Activated naive CD4-positive, alpha-beta T cell treated with anti-CD3 and anti-CD28 coated beads, Interleukin-2, amount 50 U/mL, for 16 hours (primary cell): ENCODE measurements at places on chromosomes 3 and 15.
A peak's percentile ranks its signal among the peaks of the same experiment; 100 is the strongest.

- DNase-seq: no peak
These were observed 43.9 kb downstream of the P3H2 start for GRCh38 chr3:190076601-190077394.

DNA sequence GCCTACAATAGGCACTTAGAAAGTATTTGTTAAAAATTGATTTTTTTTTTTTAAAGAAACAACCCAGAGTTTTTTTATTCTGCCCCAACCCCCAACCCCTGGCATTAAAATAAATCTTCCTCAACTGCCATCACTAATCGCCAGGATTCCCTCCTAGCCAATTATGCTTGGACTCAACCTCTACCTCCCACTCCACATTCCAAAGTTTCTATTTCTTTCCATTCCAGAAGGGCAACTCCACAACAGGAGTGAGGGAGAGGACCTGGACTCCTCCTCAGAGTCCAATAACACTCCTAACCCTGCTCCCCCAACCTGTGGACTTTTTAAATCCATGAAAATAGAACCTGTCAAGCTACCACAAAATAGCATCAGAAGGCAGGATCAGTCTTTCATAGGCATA, 99.4 kb downstream of the ADAMTS9 start:
- DNase-seq: no peak

GRCh38 chr3:106277731-106278130, 408.9 kb upstream of the CBLB start:
- no peak for DNase-seq

GRCh38 chr15:78023081-78023665, 54.3 kb downstream of the TBC1D2B start:
- no peak for DNase-seq

GRCh38 chr3:179421500-179421899, 29.8 kb downstream of the GNB4 start:
- no peak for DNase-seq

DNA sequence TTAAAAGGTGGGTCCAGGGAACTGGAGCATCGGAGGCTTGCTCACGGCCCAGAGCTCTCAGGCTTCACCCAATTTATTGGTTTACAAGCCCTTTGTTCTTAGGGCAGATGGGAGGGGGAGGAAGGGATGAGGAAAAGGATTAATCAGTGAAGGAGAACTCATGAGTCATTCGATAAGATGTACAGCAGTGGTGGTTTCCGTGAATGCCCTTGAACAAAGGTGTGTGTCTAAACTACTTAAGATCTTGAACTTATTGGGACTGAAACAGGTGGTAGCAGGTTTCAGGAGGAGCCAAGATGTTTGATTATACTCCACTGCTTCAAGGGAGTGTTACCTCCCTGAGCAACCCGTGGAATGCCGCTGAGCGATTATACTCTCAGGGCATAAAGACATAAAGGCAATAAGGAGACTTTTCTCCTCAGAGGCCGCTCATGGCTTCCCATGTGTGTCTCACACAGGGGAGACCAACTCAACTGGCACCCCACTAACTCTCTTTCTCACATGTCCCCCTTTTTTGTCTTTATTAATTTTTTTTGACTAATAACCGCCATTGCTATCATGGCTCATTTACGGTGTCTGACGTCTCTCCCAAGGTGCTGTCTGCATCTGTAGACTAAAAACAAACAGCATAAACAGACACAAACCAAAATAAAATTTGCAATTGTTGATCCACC, 17.3 kb upstream of the SLC28A2 start:
- no peak for DNase-seq

GRCh38 chr3:28924744-28925360, 356.0 kb upstream of the RBMS3 start:
- no peak for DNase-seq

GRCh38 chr15:65207280-65207840, 3.9 kb downstream of the CILP start:
- no peak for DNase-seq

DNA sequence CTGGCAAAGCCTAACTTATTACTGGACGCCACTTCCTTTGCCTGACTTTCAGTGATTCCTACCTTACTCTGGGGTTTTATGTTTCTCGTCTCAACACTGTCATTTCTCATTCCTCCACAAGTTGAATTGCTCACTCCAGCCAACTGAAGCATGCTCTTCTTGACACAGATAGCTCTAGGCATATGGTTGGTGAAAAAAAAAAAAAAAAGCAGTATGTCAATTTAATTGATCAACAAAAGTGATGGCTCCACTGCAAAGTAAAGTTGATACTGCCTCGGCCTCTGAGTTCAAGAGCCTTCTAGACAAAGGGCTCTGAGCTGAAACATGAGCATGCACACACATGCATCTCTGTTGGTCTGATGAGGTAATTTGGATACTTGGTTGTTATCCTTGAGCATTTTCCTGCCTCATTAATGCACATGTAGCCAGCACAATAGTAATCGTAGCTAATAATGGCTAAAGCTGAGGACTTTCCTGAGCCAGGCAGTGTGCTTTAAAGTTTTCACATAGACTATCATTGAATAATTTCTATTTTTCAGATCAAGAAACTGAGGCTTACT, 21.4 kb upstream of the UBE2Q2 start:
- no peak for DNase-seq

DNA sequence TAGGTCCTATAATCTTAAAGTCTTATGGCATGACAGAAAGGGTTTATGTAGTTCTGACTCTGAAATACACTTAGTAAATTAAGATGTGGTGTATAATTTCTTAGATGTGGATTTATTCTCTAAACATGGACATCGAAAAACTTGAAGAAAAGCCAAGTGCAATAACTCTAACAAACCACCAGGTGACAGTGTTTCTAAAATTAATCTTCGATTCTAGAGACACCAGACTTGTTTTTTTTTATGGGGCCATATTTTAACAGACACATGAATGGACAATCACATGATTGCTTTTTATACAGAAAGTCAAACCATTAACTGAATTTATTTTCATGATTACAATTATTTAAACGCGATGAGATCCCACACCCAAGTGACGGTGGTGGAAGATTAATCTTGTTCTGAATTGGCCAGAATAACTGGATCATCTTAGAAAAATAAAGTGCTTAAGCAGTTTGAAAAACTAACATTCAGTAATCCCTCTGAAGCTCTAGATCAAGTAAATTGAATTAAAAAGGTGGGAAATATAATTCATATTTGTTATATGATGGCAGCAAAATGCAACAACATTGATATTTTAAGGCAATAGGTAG, 305.1 kb downstream of the LSAMP start:
- DNase-seq: no peak

DNA sequence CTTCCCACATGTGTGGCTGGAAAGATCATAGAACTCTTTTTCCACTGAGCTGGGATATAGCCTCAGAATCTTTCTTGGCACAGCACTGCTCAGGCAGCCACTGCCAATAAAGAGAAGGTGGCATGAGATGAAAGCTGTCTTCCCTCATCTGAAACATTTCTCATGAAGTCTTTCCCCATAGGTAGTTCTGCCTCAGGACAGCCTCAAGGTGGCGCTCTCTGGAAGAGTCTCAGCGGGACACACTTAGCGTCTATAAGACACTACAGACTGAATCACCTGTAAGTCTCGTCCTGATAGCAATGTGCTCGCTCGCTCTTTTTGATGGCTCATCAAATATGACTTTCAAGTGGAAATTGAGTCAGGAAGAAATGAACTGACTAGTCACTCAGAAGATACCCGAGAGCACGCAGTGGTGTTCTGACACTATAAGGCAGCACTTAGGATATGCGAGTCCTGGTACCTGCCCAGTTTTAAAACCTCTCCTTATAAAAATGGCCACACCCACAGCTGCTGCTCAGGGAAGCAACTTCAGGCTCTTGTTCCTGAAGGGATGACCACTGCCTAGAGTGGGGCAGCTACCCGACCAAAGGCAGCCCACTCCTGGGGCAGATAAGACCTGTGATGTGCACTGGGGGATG, 269.5 kb downstream of the SUCLG2 start:
- peak; percentile 53 for DNase-seq

GRCh38 chr3:55207744-55208143, 279.4 kb downstream of the WNT5A start:
- no peak for DNase-seq
